ENCODE measurements at places on chromosomes 3 and 15. TPM values are rescaled to one million over a fixed set of nuclear protein-coding genes. Genes with fewer than 3 reads are reported as not detected.

Gene SLC12A1
- total RNA-seq, result not detected

Gene FOXB1
- not detected for total RNA-seq

Gene KIF15
- 0.67 TPM for total RNA-seq

Gene TRIM71
- total RNA-seq, result not detected

Gene IGSF10
- 0.69 TPM for total RNA-seq

Gene CP
- 3.8 TPM for total RNA-seq

Gene COPG1
- total RNA-seq, result 92.3 TPM

Gene TBC1D21
- not detected for total RNA-seq

- H3K27me3 ChIP-seq, result no peaks in the 10 kb centered on the region
- H3K4me1 ChIP-seq, result no peaks in the 10 kb centered on the region
- H3K36me3 ChIP-seq, result no peaks in the 10 kb centered on the region
- no peak overlapping the region for H3K4me3 ChIP-seq
- no peak for DNase-seq
Measured at GRCh38 chr15:23467110-23467600, 20.1 kb upstream of the GOLGA6L2 start.

DNA sequence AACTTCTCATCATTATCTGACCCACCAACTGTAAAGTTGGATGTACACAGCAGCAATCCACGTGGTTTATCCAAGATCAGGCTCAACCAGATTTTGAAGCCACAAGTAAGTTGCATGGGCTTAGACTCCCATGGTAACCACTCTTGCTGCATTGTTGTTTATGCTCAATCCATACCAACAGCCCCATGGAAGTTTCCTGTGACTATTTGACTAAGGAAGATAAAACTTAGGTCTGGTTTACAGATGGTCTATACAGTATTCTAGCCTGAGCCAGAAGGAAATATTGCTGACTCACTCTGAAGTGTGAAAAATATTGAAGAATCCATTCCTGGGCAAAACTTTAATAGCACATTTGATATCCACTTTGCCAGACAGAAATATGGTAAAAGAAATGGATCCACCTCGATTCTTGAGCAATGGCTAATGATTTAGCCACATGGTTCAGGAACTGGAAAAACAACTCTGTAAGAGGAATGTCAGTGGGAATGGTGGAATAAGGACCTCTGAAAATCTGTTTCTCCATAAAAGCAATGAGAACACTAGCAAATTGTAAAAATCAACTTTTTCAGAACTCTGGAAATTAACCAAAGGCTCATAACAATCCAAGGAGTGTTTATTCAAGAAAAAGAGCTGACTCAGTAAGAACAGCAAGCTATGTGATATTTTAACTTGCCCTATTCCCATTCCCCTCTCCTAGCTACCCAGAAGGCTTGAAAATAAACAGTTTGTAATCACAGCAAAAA, 162.9 kb upstream of the STT3B start:
- H3K27me3 ChIP-seq, result no peaks in the 10 kb centered on the region
- no peak overlapping the region for H3K27ac ChIP-seq
- no peak overlapping the region for H3K4me3 ChIP-seq

DNA sequence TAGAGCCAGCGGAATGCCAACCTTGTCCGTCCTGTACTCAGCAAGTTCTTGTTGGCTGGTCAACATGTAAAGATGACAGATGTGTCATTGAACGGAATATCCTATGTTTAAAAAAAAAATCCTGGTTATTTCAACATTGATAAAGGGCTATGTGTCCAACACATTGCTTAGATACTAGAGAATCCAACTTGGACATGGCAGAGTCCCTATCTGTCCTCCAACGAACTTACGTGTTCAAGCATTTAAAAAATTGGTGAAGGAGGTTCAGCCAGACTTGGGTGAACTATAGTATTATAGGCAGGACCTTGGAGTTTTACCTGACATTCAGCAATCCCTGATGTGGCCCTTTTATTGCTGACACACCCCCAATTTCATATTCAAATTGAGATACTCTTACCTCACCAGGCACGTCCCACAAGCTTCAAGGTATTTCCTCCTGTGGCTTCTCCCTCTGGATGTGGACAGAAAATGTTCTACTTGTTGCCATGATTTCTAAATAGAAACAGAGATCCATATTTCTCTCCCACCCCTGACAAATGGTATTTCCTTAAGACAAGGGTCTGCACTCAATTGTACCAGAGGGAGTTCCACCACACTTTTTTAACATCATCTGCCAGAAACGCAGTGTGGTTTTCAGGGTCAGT, 207.7 kb upstream of the TPM1 start:
- peak overlapping the region; percentile 62 for H3K27ac ChIP-seq
- H3K4me3 ChIP-seq, result no peak overlapping the region
- no peak for DNase-seq
- no peaks in the 10 kb centered on the region for H3K4me1 ChIP-seq

- DNase-seq, result no peak
- no peak overlapping the region for H3K4me3 ChIP-seq
- no peaks in the 10 kb centered on the region for H3K27me3 ChIP-seq
- H3K4me1 ChIP-seq, result no peaks in the 10 kb centered on the region
Measured at GRCh38 chr15:83682476-83683088, 28.7 kb downstream of the ADAMTSL3 start.

GRCh38 chr15:44530653-44531052, 6.3 kb upstream of the EIF3J start:
- no peak overlapping the region for H3K27ac ChIP-seq
- no peak overlapping the region for H3K4me3 ChIP-seq
- no peak for DNase-seq
- H3K4me1 ChIP-seq, result peaks cover 3% of the 10 kb centered on the region
- H3K36me3 ChIP-seq, result no peaks in the 10 kb centered on the region
- H3K27me3 ChIP-seq, result no peaks in the 10 kb centered on the region

DNA sequence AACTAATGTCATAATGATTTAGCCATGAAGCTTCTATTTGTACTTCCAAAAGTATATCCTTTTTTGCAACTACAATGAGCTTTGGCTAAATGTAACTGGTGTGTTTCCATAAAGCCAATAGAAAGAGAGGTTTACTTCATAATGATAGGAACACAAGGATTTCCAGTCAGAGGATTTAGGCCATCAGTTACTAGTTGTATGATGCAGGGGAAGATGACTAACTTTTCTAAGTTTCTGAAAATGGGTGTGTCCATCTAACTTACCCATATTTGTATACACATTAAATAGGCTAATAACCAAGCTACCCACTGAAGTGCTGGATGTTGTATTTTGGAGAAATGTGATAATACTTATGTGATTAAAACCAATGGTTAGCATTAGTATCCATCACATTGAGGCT, 55.7 kb downstream of the SLC4A7 start:
- DNase-seq, result no peak
- no peak overlapping the region for H3K27ac ChIP-seq
- H3K27me3 ChIP-seq, result no peaks in the 10 kb centered on the region
- H3K4me1 ChIP-seq, result no peaks in the 10 kb centered on the region
- H3K4me3 ChIP-seq, result no peak overlapping the region
- no peaks in the 10 kb centered on the region for H3K36me3 ChIP-seq

GRCh38 chr3:42732196-42732828, 29.7 kb upstream of the HHATL start:
- H3K27ac ChIP-seq, result peak overlapping the region; percentile 89
- H3K4me1 ChIP-seq, result no peaks in the 10 kb centered on the region
- no peak overlapping the region for H3K4me3 ChIP-seq
- no peaks in the 10 kb centered on the region for H3K27me3 ChIP-seq
- peak; percentile 28 for DNase-seq

DNA sequence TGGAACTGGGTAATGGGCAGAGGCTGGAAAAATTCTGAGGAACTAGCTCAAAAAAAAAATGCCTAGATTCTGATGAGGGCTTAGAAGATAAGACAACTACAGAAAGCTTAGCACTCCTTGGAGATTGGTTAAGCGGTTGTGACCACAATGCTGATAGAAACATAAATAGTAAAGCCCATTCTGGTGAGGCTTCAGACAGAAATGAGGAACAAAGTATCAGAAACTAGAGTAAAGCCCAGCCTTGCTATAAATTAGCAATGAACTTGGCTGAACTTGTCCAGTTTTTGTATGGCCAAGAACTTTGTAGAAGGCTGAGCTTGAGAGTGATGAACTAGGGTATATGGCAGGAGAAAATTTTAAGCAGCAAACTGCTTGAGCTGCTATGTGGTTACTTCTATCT, 25.4 kb downstream of the GOLGB1 start:
- no peak overlapping the region for H3K27ac ChIP-seq
- no peaks in the 10 kb centered on the region for H3K27me3 ChIP-seq
- H3K4me1 ChIP-seq, result no peaks in the 10 kb centered on the region
- peaks cover 75% of the 10 kb centered on the region for H3K36me3 ChIP-seq
- DNase-seq, result no peak

- peaks cover 4% of the 10 kb centered on the region for H3K4me1 ChIP-seq
- H3K4me3 ChIP-seq, result no peak overlapping the region
- H3K27me3 ChIP-seq, result no peaks in the 10 kb centered on the region
- no peaks in the 10 kb centered on the region for H3K36me3 ChIP-seq
Measured at GRCh38 chr3:134496471-134497071, 10.7 kb downstream of the CEP63 start.

DNA sequence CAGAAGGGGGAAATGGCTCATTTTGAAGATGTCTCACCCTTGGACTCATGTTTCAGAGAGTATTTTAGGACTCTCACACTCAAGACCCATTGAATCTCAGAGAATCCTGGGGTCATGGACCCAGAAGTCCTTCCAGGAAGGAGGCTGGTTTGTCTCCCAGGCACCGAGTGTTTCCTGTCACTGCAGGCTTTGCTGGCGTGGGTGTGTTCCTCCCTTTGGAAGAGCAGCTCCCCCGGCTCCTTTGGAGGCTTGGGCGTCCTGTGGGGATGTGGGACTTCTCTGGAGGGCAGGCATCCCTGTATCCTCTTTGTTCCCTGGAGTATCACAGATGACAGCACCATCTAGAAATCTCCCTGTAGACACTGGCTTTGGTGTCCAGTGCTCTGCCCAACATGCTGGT, 40.0 kb downstream of the DNAH1 start:
- DNase-seq, result no peak
- no peaks in the 10 kb centered on the region for H3K36me3 ChIP-seq
- H3K27ac ChIP-seq, result no peak overlapping the region
- H3K4me1 ChIP-seq, result no peaks in the 10 kb centered on the region
- no peaks in the 10 kb centered on the region for H3K27me3 ChIP-seq

DNA sequence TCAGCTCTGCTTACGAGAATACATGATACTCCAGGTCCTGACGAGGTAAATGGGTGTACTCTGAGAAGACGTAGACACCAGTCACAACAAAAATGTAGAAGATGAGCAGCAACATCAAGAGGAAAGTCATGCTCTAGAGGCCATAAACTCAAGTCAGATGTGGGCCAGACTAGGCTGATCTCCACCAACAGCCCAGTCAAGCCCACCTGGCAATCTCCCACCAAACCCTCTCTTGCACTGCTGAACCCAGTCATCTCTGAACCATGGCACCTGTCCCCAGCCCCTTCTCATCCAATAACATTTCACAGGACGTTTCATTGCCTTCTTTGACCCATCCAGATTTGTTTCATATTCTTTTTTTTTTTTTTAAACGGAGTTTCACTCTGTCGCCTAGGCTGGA, 10.8 kb upstream of the PDIA3 start:
- H3K4me3 ChIP-seq, result no peak overlapping the region
- no peaks in the 10 kb centered on the region for H3K36me3 ChIP-seq
- no peaks in the 10 kb centered on the region for H3K27me3 ChIP-seq
- no peak for DNase-seq
- no peak overlapping the region for H3K27ac ChIP-seq

All from heart left ventricle (tissue), 16 donors.